ENCODE measurements at places on chromosomes 12 and 14.

DNA sequence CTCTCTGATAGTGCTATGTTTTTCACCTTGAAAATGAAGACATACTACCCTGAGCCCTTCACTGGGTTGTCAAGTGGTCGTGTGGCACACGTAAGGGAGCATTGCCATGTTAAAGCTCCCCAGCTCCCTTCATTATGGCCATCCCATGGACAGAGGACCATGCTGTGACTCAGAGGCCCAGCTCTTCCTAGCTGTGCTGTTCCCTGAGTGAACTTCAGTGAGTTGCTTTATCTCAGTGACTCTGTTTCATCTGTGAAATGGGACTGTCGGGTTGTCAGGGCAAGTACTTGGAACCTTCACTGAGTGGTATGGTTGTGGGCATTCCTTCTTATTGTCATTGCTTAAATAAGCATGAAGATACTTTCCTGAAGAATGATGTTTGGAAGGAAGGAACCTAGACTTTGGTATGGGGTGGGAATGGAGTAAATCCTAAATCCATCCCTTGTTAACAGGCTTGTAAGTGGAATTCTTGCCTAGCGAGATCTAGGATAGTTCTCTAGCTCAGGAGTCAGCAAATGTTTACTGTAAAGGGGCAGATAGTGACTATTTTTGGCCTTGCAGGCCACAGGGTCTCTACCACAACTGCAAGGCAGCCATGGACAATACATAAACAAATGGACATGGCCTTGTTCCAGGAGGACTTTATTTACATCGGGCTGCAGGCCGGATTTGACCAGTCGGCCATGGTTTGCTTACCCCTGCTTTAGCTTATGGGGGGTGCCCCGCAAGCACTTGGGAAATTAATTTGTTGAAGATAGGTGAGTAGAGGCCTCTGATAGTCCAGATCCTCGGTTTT is 283.5 kb downstream of the ZFP36L1 start:
- no peak for DNase-seq

DNA sequence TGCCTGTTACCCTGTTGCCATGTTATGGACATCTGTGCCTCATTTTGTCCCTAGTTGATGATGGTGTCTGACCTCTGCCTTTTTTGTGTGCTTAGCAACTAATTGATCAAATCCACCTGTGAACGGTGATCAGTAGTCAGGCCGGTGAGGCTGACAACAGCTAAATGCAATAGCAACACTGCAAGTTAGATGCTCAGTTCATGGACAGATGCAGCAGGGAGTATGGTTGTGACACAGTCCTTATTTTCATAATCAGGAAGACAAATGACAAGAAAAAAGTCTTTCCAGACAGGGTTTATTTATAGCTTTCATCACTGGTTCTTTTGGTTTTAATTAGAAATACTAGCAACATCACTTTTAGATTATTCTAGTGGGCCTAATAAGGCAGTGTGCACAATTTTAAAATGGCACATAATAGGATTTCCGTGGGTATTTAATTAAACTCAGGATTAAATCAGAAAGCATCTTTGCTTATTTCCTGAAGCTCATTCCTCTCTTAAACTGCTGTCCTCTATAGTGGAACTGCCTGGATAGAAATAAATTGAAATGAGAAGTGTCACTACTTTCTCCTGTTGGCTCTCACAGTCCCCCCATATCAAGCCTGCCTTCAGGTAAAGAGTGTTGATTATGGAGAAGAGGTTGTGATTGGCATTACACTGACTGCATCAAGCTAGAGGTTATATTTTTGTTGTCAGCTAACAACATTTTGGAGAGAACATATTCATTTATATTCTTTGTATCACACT is 281.1 kb upstream of the NAV3 start:
- DNase-seq: no peak

DNA sequence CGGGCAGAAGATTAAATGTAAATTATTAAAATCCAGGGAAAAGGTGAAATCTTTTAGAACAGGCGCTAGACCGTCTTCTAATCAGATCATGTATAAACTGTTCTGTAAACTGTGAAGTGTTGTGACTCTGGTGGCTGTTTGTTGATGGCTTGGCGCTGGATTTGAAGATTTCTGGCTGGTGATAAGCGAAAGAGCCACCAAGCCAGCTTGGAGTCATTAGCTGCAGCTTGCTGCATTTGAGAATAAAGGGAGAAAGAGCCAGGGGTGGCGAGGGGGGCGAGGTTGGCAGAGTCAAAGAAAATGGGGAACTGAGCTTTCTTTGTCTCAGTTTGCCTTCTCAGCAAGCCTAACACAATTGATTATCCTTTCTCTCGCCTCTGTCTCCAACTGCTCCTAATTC is 8.0 kb downstream of the SYNDIG1L start:
- DNase-seq: no peak

GRCh38 chr12:75634244-75635222 is 123.1 kb upstream of the KRR1 start:
- DNase-seq: no peak

- no peak for DNase-seq
These were observed 45.7 kb downstream of the SPATS2 start for GRCh38 chr12:49413010-49413409.

GRCh38 chr12:95731519-95731958 is 59.0 kb downstream of the NTN4 start:
- DNase-seq: no peak

GRCh38 chr12:25793196-25793595 is 165.3 kb upstream of the RASSF8 start:
- no peak for DNase-seq

GRCh38 chr12:72610854-72611358 is 338.7 kb downstream of the TRHDE start:
- DNase-seq: no peak

DNA sequence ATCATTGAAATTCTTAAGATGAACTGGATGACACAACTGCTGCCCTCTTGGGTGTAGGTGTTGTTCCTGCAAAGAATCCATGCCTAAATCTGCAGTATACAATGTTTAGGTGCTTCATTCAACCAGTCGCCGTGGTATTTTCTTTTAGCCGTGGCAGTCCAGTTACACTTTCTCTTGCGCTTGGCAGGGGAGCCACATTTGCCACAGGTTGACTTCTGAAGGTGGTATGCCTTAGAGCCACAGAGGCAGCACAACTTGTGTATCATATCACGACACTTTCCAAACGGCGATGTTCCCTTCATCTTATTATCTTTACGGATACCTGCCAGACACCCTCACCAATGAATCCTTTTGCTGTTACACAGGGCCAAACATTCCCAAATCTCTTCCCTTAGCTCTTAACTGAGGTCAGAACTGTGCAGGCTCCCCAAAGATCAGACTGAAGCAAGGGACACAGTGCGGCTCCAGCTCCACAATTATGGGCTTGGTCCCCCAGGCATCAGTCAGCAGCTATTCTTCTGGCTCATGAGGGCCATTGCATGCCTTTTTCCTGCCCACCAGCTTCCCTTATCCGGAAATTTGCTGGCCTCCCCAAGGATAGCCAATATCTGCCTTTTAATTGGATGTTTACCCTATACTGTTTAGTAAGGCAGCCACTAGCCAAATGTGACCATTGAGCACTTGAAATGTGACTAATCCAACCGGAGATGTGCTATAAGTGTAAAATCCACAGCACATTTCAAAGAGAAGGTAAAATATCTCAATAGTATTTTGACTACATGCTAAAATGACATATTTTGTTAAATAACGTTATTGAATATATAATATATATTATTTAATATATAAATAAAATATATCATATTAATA is 50.7 kb downstream of the SENP1 start:
- DNase-seq: no peak

DNA sequence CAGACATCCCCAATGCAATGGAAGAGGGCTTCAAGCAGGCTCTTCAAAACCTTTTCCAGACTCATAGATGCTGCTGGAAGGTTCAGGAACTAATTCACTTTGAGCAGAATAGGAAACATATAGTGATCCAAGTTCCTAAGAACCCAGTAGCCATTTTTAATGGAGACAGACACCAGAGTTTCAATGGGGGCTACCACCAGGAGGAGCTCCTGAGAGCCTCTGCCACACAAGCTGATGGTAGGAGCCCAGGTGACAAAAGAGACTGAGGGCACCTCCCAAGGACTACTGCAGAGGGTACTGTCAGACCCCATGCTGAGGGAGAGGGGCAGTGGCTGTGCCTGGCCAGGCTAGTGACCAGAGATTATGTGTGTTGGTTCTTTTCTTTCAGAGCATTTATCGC is 45.9 kb downstream of the IFNG start:
- no peak for DNase-seq

DNA sequence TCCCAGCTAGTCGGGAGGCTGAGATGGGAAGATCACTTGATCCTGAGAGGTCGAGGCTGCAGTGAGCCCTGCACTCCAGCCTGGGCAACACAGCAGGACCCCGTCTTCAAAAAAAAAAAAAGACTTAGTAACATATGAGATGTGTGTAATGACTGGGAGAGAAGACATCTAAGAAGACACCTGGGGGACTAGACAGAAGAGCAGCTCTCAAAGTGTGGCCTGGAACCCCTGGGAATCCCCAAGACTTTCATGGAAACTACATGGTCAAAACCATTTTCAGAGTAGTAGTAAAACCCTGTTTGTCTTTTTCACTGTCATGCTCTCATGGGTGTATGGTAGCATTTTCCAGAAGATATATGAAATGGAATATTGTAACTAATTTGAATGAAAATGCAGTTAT is 45.3 kb downstream of the R3HDM2 start:
- DNase-seq: no peak

GRCh38 chr14:94621358-94622134 is 9.4 kb downstream of the SERPINA3 start:
- DNase-seq: no peak

DNA sequence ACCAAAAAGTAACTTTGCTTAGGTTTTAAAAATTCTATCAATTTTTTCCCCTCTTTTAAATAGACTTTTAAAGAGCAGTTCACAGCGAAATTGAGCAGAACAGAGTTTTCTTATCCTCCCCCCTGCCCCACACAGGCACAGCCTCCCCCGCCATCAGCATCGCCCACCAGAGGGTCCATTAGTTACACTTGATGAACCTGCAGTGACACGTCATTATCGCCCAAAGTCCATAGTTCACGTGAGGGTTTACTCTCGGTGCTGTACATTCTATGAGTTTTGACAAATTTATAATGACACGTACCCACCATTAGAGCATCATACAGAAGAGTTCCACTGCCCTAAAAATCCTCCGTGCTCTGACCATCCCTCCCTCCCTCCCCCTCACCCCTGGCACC is 58.4 kb downstream of the FZD10 start:
- DNase-seq: no peak

GRCh38 chr12:52389313-52390207 is 4.1 kb upstream of the KRT84 start:
- no peak for DNase-seq

GRCh38 chr12:50072198-50072907 is 12.8 kb upstream of the SMARCD1 start:
- DNase-seq: no peak

Measured in liver (tissue), 10 donors.